ENCODE measurements at places on chromosomes 2 and 18.

GRCh38 chr2:27897717-27898116 is 7.2 kb downstream of the BABAM2 start:
- no peaks in the 10 kb centered on the region for H3K4me1 ChIP-seq
- H3K27me3 ChIP-seq, result no peaks in the 10 kb centered on the region
- DNase-seq, result no peak
- no peaks in the 10 kb centered on the region for H3K36me3 ChIP-seq

DNA sequence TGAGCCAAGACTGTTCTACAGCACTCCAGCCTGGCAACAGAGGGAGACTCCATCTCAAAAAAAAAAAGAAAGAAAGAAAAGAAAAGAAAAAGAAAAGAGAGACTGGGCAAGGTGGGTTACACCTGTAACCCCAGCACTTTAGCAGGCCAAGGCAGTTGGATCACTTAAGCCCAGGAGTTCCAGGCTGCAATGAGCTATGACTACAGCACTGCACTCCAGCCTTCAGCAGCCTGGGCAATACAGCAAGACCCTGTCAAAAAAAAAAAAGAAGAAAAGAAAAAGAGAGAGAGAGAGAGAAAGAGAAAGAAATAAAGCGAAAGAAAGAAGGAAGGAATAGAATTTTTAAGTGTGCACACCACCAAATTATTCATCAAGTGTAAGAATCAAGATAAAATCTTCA is 2.9 kb downstream of the SPIRE1 start:
- peak overlapping the region; percentile 8 for H3K4me3 ChIP-seq
- peaks cover 54% of the 10 kb centered on the region for H3K4me1 ChIP-seq
- no peaks in the 10 kb centered on the region for H3K36me3 ChIP-seq
- no peak for DNase-seq

- H3K27me3 ChIP-seq, result peaks cover 4% of the 10 kb centered on the region
- DNase-seq, result no peak
- no peak overlapping the region for H3K4me3 ChIP-seq
- peaks cover 8% of the 10 kb centered on the region for H3K4me1 ChIP-seq
- H3K36me3 ChIP-seq, result peaks cover 22% of the 10 kb centered on the region
These were observed 100.9 kb downstream of the FHOD3 start for GRCh38 chr18:36398419-36398818.

DNA sequence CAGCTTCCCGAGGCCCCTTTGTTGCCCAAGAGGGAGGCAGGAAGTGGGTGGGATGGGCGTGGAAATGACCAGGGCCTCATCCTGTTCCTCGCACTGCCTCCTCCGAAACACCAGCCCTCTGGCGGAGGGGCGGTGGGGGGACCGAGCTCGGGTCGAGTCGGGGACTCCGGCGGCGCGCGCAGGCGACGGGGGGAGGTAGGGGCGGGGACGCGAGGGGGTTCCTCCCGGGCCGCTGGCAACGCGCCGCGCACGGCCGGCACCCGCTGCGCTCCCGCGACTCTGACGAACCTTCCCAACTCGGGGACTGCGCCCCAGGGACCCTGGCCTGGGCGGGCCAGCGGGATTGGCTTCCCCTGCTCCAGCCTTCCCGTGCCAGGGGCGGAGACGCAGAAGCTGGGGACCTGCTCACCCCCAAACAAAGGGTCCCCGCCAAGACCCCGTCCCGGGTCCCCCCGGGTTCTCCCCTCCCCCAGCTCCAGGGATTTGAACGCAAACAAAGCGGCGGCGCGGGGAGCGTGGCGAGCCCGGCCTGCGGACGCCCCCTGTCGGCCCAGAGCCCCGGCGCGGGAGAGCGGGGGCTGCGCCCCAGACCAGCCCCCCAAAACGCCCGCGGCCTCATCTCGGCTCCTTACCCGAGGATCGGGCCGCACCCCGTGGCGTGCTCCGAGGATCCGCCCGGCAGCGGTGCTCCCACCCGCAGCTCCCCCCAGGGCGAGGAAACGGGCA is 1.2 kb downstream of the SEMA4C start:
- H3K36me3 ChIP-seq, result peaks cover 14% of the 10 kb centered on the region
- peaks cover 37% of the 10 kb centered on the region for H3K4me1 ChIP-seq
- DNase-seq, result peak; percentile 74
- H3K27me3 ChIP-seq, result 0 out of 2 replicates have a peak, but pooled peaks cover 4% of the 10 kb centered on the region

- H3K27ac ChIP-seq, result no peak overlapping the region
- peaks cover 3% of the 10 kb centered on the region for H3K27me3 ChIP-seq
- H3K4me3 ChIP-seq, result no peak overlapping the region
- no peak for DNase-seq
- no peaks in the 10 kb centered on the region for H3K36me3 ChIP-seq
- no peaks in the 10 kb centered on the region for H3K4me1 ChIP-seq
These were observed 62.7 kb downstream of the BIN1 start for GRCh38 chr2:127044165-127044718.

DNA sequence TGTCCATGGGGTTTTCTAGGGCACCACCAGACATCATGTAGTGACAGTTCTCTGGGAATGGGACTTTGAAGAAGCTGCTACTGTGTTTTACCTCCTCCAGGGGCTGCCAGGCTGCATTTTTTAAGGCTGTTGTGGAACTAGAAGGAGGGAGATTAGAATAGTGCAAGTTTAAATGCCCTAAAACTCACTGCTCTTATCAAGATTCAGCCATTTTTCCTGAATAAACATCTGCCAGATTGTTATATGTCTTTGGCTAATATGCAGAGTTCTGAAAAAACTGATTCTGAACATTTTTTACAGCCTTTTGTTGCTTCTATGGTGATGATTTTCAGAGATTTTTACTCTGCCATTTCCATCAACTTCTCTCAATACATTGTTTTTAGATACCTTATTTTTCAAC is 8.6 kb upstream of the EPB41L5 start:
- no peaks in the 10 kb centered on the region for H3K36me3 ChIP-seq
- DNase-seq, result no peak
- H3K27me3 ChIP-seq, result no peaks in the 10 kb centered on the region
- H3K27ac ChIP-seq, result no peak overlapping the region

DNA sequence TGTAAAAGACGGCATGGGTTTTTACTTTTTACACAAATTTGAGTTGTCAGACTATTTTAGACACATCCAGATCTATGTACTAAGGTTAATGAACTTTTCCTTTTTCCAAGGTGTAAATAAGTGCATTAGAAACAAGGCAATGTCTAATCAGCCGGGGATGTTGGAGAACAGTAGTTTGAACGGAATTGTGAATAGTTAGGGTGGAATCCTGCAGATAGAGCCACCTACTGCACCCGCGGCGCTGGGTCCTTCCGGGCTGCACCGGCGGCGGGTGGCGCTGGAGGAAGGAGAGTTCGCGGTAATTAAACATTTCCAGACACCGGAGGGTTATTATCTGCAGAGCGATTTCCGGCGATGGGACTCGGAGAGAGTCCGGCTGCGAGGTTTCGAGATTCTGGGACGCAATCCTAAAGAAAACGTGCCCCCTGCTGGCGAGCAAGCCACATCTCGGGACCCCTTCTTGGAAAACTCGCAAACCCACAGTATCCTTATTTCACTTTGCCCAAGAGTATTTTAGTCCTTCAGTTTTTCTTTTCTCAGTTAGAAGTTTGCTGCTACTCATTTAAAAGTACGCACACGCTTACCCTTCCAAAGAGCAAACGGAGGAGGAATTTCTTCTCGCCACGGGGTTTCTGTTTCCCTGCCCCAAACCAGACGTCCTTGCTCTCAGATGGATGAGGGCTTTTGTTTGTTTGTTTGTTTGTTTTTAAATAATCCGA is 4.5 kb upstream of the OSR1 start:
- H3K4me1 ChIP-seq, result peaks cover 32% of the 10 kb centered on the region
- H3K27ac ChIP-seq, result no peak overlapping the region
- H3K4me3 ChIP-seq, result peak overlapping the region; percentile 70
- peak; percentile 71 for DNase-seq
- no peaks in the 10 kb centered on the region for H3K36me3 ChIP-seq

DNA sequence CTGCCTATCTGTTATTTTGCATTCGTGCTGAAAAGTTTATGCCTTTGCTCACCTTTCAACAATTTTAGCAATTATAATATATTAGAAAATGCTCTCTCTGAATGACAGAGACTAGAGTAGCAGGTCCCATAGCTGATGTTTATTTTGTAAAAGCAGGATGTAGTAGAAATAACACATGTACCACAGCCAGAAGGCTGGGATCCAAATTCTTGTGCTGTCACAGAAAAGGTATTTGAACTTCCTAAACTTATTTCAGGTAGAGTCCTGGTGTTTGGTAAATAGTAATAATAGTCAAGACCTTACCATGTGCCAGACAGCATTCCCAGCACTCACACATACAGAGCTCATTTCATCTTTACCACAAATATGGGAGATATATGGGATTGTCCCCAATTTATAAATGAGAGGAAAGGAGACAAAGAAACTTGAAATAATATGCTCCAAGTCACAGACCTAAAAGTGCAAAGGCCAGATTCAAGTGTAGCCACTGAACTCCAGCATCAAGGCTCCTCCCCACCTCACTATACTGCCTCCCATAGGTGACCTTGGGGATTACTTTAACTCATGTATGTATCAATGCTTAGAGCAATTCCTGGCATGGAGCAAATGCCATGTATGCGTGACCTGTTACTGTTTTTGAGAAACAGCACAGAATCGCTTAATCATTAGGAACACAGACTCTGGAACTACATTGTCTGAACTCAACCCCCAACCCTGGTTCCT is 284.7 kb upstream of the RAB12 start:
- no peaks in the 10 kb centered on the region for H3K27me3 ChIP-seq
- no peak overlapping the region for H3K27ac ChIP-seq
- no peak for DNase-seq

DNA sequence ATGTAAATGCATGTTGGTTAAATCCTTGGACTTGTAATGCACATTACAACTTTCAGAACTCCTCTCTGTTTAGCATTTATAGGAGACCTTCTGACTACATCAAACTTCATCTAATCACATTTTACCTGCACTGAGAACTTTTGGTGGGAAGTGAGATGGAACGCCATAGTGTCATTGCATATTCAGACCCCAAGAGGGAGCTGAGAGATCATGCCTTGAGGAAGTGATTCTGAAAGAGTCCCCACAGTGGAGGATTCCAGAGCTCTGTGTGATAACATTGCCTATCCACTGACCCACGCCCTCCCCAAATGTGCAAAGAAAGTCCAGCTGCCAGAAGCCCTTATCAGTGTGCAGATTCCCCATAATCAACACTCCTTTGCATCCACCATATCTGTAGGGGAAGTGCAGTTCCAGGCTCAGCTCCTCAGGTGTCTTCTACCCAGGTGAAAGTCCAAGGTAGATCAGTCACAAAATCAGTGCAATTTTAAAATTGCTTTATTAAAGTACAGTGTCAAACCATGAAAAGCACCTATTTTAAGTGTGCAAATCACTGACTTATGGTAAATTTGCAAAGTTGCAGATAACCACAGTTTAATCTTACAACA is 212.4 kb downstream of the RPIA start:
- no peaks in the 10 kb centered on the region for H3K4me1 ChIP-seq
- H3K27me3 ChIP-seq, result no peaks in the 10 kb centered on the region
- DNase-seq, result no peak
- H3K27ac ChIP-seq, result no peak overlapping the region
- H3K4me3 ChIP-seq, result no peak overlapping the region
- no peaks in the 10 kb centered on the region for H3K36me3 ChIP-seq

DNA sequence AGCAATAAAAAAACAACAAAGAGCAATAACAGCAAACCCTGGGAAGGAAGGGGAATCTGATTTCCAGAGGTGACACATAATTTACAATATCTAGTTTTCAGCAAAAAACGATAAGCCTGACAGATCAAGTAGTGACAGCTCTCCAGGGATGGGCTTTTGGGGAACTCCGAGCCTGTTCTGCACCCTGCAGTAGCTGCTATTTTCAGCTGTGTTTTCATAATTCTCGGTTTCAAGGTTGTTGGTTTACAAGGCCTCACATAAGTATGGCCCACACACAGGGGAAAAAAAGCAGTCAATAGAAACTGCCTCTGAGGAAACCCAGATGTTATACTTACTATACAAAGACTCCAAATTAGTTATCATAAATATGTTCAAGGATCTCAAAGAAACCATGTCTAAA is 67.7 kb upstream of the CTLA4 start:
- H3K27me3 ChIP-seq, result no peaks in the 10 kb centered on the region
- peaks cover 10% of the 10 kb centered on the region for H3K4me1 ChIP-seq
- DNase-seq, result no peak
- H3K27ac ChIP-seq, result no peak overlapping the region
- no peaks in the 10 kb centered on the region for H3K36me3 ChIP-seq
- no peak overlapping the region for H3K4me3 ChIP-seq

DNA sequence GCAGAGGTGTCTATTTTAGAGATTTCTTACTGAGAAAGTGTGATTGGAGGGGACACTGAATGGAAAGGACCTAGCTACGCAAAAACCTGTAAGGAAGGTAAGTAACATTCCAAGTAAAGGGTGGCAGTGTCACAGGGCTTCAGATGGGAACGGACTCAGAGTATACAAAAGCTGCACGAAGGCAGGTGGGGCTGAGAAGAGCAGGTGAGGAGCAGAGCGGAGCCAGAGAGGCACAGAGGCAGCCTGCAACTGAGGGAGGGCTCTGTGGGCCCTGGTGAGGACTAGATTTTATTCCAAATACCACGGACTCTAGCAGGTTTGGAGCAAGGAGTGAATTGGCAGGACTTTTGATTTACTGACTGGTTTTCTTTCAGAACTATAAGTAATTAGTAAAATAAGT is 331.3 kb upstream of the PKDCC start:
- H3K4me1 ChIP-seq, result 0 out of 2 replicates have a peak, but pooled peaks cover 5% of the 10 kb centered on the region
- no peaks in the 10 kb centered on the region for H3K36me3 ChIP-seq
- DNase-seq, result peak; percentile 18

DNA sequence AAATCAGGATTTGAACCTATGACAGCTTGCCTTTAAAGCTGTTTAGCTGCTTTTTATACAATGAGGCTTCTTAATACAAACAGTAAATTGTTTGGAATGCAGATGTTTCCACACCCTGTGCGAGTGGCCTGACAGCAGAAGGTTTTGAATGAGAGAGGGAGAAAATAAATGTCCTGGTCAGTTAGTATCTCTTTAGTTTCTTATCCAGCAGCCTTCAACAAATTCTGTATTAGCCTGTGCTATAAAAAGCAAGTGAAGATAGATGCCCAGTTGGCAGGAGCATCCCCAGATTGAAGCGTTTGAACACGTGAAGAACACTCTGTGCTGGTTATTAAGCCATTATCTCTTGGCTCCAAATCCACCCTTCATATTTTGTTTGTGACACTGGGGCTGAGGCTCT is 70.6 kb downstream of the CERS6 start:
- no peak overlapping the region for H3K27ac ChIP-seq
- DNase-seq, result no peak
- H3K36me3 ChIP-seq, result no peaks in the 10 kb centered on the region
- H3K4me1 ChIP-seq, result peaks cover 43% of the 10 kb centered on the region
- no peaks in the 10 kb centered on the region for H3K27me3 ChIP-seq
- H3K4me3 ChIP-seq, result no peak overlapping the region

DNA sequence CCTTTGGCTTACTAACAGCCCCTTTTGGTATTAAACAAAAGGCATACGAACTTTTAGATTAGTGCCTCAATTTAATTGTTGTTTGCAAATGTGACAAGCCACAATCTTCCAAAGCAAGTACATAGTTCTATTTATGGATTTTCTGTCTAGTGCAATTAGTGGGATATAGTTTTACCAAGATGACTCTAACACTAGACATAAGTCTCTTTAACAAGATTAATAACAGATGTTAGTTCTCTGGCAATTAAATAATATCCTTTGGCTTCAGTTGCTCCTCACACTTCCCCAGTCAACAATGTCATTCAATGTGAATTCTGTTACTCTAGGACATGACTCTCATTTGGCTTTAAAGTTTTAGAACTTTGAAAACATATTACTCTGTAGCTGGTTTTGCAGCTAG is 16.7 kb upstream of the MC4R start:
- DNase-seq, result no peak
- no peak overlapping the region for H3K27ac ChIP-seq
- no peak overlapping the region for H3K4me3 ChIP-seq
- H3K4me1 ChIP-seq, result no peaks in the 10 kb centered on the region
- no peaks in the 10 kb centered on the region for H3K36me3 ChIP-seq
